ENCODE measurements at places on chromosomes 7 and 10. TPM values are rescaled to one million over a fixed set of nuclear protein-coding genes. Genes with fewer than 3 reads are reported as not detected.

DNA sequence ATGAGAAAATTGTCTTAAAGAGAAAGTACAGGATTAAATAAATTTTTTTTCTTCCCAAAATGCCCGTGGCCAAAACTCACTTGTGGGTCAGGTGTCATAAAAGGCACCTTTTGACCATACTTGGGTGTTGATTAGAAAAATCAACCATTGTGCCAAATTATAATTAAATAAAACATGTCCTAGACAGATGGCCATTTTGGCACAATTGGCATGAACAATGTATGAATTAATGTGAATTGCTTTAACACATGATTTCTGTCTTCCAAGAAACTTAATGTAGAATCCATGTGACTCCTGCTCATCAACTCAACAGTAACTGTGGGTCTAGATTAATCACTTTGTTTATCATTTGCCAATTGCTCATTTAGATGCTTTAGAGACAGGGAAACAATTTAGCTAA, 64.0 kb downstream of the CSTF2T start:
- H3K36me3 ChIP-seq: no peaks in the 10 kb centered on the region
- no peaks in the 10 kb centered on the region for H3K4me1 ChIP-seq
- no peak overlapping the region for H3K4me3 ChIP-seq
- no peak overlapping the region for H3K27ac ChIP-seq
- peaks cover 2% of the 10 kb centered on the region for H3K27me3 ChIP-seq
- no peak for DNase-seq

DNA sequence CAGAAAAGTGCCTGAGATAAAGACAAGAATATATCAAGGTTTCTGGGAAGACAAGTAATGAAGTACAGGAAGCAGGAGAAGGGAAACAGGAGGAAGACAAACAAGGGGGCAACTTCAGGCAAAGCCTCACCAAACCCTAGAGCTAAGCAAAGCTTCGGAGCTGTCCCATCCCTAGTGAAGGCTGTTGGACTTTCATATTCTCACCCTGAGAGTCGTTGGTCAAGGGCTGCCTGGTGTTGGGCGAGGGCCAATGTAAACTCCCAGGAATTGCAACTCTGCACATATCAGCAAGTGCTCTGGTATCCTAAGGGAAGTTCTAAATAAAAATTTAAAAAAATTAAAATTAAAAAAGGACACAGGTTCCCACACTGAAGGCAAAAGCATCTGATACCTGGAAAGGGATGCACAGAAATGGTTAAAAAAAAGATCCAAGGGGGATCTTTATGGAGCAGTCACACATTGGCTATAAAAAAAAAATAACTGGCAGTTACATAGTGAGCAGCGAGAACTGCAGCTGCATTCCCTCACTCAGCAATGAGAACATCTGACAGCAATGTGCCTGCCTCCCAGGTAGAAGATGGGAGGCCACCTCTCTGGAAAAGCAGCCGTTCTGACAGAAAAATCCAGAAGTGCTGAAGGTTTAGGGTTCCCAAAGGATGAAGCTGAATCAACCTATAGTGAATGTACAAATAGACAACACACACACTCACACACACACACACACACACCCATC, 304.7 kb downstream of the WDR11 start:
- H3K27ac ChIP-seq: no peak overlapping the region
- H3K36me3 ChIP-seq: peaks cover 3% of the 10 kb centered on the region
- H3K4me1 ChIP-seq: no peaks in the 10 kb centered on the region
- no peak for DNase-seq
- H3K4me3 ChIP-seq: no peak overlapping the region

DNA sequence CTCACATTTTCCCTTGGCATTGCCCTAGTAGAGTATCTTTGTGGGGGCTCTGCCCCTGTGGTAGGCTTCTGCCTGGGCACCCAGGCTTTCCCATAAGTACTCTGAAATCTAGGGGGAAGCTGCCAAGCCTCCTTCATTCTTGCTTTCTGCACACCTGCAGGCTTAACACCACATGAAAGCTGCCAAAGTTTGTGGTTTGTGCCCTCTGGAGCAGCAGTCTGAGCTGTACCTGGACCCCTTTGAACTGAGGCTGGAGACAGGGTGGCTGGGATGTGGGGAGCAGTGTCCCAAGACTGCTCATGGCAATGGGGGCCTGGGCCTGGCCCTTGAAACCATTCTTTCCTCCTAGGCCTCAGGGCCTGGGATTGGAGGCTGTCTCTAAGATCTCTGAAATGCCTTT, 35.0 kb upstream of the TMEM273 start:
- no peak overlapping the region for H3K27ac ChIP-seq
- peaks cover 3% of the 10 kb centered on the region for H3K27me3 ChIP-seq
- H3K4me3 ChIP-seq: no peak overlapping the region
- DNase-seq: no peak
- peaks cover 7% of the 10 kb centered on the region for H3K4me1 ChIP-seq

DNA sequence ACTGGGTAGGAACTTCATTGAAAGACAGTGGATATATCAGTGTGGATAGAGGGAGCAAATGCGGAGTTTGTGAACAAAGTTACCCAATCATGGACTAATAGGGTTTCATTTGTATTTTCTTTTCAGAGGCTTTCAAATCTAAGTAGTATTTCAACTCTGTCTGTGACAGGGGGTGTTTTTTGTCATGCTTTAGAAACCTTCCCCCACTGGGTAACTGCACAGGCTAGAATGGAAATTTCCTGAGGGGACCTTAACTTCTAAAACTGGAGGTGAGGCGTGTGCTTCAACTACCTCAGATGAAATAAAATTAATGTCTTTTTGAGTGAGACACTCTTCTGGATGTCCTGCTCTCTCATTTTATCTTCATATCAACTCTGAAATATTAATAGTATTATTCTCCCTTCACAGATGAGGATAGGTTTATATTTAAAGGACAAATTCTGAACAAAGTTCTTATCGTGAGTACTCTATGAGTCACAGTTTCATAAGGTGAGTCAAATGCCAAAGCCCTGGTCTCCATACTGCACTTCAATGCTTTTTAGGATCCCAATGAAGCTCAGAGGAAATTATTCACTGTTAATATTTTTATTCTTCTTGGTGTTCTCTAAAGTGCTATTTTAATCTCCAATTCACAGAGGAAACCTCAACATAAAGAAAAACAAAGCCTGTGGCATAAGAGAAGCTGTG, 770.6 kb downstream of the CCSER2 start:
- no peak for DNase-seq
- no peaks in the 10 kb centered on the region for H3K36me3 ChIP-seq
- H3K27ac ChIP-seq: no peak overlapping the region
- H3K4me1 ChIP-seq: no peaks in the 10 kb centered on the region
- peaks cover 2% of the 10 kb centered on the region for H3K27me3 ChIP-seq
- no peak overlapping the region for H3K4me3 ChIP-seq

DNA sequence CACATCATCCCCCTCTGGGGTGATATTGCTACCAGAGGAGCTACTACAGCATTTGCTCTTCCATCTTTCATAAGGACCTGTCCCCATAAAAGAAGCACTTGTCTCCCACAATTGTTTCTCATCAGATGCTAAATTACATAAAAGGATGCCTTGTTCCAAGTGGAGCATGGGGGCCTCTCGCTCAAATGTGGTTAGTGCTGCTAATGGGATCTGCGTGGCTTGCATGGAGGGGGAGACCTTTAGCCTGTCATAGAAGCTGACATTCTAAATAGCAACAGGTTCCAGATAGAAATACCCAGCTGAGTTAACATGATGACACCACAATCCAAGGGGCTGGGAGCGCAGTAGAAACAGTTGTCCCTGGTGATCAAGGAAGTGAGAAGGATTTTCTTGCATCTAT, 257.9 kb downstream of the SFMBT2 start:
- H3K4me1 ChIP-seq: no peaks in the 10 kb centered on the region
- H3K27me3 ChIP-seq: peaks cover 2% of the 10 kb centered on the region
- H3K4me3 ChIP-seq: no peak overlapping the region
- no peak overlapping the region for H3K27ac ChIP-seq
- no peaks in the 10 kb centered on the region for H3K36me3 ChIP-seq
- DNase-seq: no peak

GRCh38 chr10:7589748-7590147, 77.0 kb downstream of the ITIH5 start:
- H3K27me3 ChIP-seq: no peaks in the 10 kb centered on the region
- H3K36me3 ChIP-seq: no peaks in the 10 kb centered on the region
- DNase-seq: no peak
- H3K4me1 ChIP-seq: no peaks in the 10 kb centered on the region

- no peak overlapping the region for H3K27ac ChIP-seq
- no peak overlapping the region for H3K4me3 ChIP-seq
- DNase-seq: no peak
- H3K4me1 ChIP-seq: peaks cover 13% of the 10 kb centered on the region
- no peaks in the 10 kb centered on the region for H3K36me3 ChIP-seq
Observed at GRCh38 chr10:17432723-17433122, 21.7 kb downstream of the ST8SIA6 start.

DNA sequence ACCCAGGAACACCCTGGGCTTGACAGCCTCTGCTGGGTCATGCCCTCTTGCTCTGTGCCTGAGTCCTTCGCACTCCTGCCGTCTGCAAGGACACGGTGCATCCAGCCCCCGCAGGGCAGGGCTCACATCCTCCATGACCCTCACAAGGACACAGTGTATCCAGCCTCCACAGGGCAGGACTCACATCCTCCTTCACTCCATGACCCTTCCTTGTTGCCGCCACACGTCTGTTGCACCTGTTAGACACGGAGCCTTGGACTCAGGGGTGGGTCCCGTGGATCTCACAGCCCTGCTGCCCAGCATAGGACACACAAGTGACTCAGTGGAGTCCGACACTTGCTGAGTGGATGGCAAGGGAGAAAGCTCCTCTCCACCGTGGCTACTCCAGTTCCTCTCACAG, 500.8 kb downstream of the DNAJB6 start:
- H3K36me3 ChIP-seq: peaks cover 16% of the 10 kb centered on the region
- H3K27ac ChIP-seq: no peak overlapping the region
- H3K4me3 ChIP-seq: no peak overlapping the region
- DNase-seq: no peak
- no peaks in the 10 kb centered on the region for H3K4me1 ChIP-seq
- peaks cover 9% of the 10 kb centered on the region for H3K27me3 ChIP-seq

DNA sequence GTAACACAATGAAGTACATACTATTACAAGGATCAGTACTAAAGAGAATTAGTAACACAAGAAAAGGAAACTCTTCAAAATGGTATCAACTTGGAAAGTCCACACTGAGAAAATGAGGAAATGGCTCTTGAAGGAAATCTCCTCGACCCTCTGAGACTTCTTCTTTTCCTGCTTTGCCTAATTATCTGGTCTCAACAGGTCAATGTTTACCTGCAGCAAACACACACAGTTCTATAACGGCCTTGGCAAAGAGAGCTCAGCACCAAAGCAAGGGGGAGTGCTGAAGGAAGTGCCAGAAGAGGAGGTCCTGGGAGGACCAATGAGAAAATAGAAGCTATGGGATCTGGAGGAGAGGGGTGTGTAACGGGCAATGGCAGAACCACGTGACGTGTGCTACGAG, 21.9 kb downstream of the CHCHD3 start:
- peak overlapping the region; percentile 61 for H3K27ac ChIP-seq
- H3K36me3 ChIP-seq: peaks cover 5% of the 10 kb centered on the region
- peaks cover 24% of the 10 kb centered on the region for H3K4me1 ChIP-seq
- no peaks in the 10 kb centered on the region for H3K27me3 ChIP-seq
- DNase-seq: no peak
- no peak overlapping the region for H3K4me3 ChIP-seq

DNA sequence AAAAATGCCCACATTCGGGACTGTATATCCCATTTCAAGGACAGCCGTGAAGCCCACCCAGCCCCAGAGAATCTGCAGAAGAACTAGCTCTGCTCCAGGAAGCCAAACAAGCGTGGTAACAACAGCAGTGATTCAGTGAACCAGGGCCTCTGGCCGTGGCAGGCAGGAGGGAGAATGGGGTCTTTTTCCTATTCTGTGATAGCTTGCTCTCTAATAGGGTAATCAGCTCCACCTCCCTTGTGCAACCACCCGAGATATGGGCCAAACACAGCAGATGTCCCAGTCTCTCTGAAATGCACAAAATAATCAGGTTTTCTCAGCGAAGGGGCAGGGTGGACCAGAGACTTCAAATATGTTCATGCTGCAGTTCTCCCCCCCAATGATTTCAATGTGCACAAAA, 35.8 kb downstream of the CHST15 start:
- H3K4me3 ChIP-seq: no peak overlapping the region
- peaks cover 61% of the 10 kb centered on the region for H3K4me1 ChIP-seq
- H3K27me3 ChIP-seq: peaks cover 7% of the 10 kb centered on the region
- peak overlapping the region; percentile 36 for H3K27ac ChIP-seq

DNA sequence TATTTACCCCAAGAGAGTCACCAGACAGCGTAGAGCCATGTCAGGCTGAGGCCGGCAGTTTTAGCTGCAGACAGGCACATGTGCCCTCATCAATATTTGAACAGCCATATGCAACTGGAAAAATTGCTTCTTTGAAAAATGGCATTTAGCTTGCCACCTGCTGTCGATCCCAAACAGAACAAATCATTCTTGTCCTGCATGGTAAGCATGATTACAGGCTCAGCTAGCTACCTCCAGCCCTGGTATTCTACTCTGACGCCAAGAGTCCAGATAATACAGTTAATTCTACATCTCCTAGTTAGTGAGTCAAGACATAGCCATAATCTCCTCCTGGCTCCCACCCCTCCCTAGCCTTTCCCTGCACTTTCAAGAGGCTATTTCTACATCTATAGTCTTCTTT, 7.7 kb downstream of the CREB3L2 start:
- no peak for DNase-seq
- H3K27ac ChIP-seq: no peak overlapping the region
- H3K36me3 ChIP-seq: peaks cover 6% of the 10 kb centered on the region
- H3K4me1 ChIP-seq: peaks cover 22% of the 10 kb centered on the region

GRCh38 chr10:46014683-46015405, 15.6 kb downstream of the NCOA4 start:
- H3K27ac ChIP-seq: no peak overlapping the region
- peaks cover 34% of the 10 kb centered on the region for H3K4me1 ChIP-seq
- no peak for DNase-seq
- no peak overlapping the region for H3K4me3 ChIP-seq
- H3K36me3 ChIP-seq: peaks cover 23% of the 10 kb centered on the region
- peaks cover 1% of the 10 kb centered on the region for H3K27me3 ChIP-seq

DNA sequence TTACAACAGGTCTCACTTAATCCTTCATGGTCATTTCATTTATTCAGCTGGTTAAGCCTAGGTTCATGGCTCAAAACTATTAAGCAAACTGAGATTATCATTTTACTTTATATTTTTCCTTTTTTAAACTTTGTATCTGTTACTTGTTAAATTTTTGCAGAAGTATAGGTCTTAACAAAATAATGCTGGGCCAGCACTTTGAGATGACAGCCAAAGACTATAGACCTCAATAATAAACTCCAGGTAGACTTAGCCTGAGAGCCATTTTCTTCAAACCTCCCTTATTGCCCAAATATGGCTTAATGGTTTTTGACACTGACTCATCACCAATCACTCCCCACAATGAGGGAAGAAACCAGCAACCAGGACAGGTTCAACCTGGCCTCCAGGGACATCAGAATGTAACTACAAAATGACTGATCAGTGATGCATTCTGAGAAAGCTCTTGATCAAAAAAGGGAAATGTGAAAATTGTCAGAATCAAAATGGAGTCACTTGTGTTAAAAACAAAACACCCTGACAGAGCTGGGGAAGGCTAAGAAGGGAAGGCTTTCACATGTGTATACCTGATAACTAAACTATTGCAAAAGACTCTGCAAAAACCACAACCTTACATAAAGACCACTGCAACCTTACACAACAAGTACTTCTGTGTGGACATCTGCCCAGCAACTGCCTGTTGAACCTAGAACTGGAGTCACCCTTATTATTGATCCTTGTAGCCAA, 2.1 kb upstream of the CCDC126 start:
- H3K36me3 ChIP-seq: peaks cover 3% of the 10 kb centered on the region
- peaks cover 3% of the 10 kb centered on the region for H3K27me3 ChIP-seq
- no peak for DNase-seq
- no peak overlapping the region for H3K27ac ChIP-seq

Gene ADCK2
- total RNA-seq: 37.6 TPM

Gene CUZD1
- total RNA-seq: 0.54 TPM

Gene DHTKD1
- 31.7 TPM for total RNA-seq
